ENCODE measurements at places on chromosomes 3 and 15.

DNA sequence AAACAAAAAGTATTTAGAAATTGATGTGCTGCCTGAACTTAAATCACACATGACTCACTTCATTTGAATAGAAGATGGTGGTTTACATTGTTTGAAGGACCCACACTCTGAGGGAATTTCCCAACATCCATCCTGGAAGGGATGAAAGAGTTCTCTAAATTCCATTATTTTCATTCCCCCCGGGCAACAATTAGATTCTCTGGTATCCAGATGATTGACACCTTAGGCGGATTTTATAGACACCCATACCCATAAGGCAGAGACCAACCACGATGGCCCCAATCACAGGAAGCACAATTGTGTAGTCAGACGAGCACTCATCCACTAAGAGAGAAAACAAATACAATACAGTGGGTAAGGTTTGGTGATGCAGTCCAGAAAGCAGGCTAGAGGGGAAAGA, 24.6 kb upstream of the MCCC1 start:
- DNase-seq: no peak

- no peak for DNase-seq
These were observed 47.1 kb upstream of the AKAP13 start for GRCh38 chr15:85333132-85333831.

GRCh38 chr3:13352621-13353131, 67.4 kb downstream of the NUP210 start:
- no peak for DNase-seq

GRCh38 chr3:101979033-101979432, 129.7 kb downstream of the NFKBIZ start:
- DNase-seq: no peak

DNA sequence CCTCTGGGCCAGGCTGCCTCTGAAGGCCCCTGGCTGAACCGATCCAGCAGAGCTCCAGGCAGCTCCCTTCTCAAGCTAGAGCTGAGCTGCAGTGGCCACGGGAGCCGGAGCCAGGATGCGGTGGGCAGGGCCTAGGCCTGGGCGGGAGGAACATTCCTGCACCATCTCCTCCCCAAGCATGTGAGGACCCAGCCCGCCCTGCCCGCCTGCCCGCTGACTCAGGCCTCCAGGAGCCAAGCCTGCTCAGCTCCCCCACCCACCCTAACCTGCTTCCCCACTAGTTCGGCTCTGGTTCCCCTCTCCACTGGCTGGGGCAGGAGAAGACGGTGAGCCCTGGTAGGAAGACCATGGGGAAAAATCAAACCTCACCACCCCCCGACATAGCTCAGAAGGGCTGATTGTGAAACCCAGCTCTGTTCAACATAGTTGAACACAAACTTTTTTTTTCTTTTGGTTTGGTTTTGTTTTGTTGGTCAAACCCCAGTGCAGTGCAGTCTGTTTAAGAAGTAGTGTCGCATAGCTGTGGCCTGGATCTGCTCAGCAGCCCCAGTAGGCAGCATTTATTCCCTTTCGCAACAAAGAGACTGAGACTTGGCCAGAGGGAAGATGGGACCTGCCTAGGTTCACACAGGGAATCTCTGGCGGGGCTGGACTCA, 13.5 kb downstream of the SNX33 start:
- no peak for DNase-seq

DNA sequence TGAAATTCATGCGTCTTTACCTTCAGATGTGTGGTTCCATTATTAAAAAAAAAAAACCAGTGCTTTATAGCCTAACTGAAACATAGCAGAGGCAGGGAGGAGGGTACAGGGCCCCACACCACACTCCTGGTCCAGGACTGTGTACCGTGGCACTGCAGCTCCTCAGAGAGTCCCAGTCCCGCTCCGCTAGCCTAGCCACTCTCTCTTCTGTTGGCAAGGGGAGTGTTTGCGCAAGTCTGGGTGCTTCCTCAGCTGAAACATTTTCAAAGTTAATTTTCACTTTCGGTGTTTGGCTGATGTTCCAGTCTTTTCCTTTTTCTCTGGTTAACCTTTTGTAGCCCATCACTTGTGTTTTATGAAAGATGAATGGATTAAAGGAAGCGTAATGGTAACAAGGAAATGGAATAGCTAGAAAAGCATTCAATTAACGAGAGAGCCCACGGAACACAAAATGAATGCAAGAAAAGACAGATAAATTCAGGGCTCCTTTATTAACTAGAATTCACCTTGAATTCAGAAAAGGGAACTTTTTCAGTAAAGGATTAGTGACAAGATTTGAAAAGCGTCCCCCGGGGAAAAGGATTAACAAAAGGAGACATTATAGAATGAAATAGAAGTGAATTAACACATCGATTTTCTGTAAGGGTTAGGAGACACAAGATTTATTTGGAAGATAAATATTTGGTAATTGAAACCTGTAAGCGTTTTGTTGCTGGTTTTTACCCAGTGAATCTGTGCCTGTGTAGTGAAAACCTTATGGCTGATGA, 177.0 kb downstream of the CACNA2D3 start:
- DNase-seq: no peak

- no peak for DNase-seq
These were observed 15.0 kb downstream of the ANKDD1A start for GRCh38 chr15:64926661-64927060.

DNA sequence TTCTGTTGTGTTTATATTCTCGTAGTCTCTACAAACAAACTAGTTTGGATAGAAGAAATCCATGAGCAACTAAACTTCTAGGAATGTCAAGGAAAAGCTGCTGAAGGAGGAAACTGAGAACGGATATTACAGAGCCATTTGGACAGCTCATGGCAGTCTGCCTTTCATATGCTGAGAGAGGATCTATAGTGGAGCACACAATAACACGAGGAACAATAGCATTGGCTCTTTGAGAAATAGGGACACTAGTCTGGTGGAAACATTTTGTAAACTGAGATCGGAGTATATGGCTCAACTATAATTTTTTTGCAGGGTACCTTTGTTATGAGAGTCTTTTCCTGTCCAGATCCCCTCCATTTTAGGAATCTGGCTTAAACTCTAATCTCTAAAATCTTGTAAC, 200.5 kb downstream of the CLSTN2 start:
- DNase-seq: no peak

GRCh38 chr15:101498076-101498716, 8.7 kb upstream of the PCSK6 start:
- no peak for DNase-seq

Measured in right renal cortex interstitium (tissue), 3 donors.